ENCODE measurements at places on chromosomes 11 and 22. TPM values are rescaled to one million over a fixed set of nuclear protein-coding genes. Genes with fewer than 3 reads are reported as not detected.
A peak's percentile ranks its signal among the peaks of the same experiment; 100 is the strongest.

DNA sequence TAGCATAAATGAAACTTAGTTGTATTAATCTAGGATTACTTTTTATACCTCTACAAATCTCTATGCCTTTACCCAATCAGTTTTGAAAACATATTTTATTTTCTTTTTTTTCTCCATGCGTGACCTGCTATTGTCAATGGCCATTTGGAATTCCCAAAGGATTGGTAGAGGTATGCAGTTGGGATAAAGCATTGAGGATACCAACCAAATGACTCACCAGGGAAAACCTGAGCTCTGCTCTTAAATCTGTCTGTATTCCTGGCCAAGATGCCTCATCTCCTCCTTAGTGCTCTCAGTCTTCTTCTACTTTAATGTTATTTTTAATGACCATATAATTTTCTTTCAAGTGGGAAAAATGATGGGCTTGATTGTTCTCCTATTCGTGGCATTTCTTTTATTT is 61.9 kb downstream of the EHF start:
- DNase-seq, result no peak

GRCh38 chr11:64339754-64340408 is at the start of gene CCDC88B:
TSS of gene CCDC88B (plus strand) at chr11:64340204. CDS start at chr11:64340267, 63 bp downstream.
- peak; percentile 84 for DNase-seq

DNA sequence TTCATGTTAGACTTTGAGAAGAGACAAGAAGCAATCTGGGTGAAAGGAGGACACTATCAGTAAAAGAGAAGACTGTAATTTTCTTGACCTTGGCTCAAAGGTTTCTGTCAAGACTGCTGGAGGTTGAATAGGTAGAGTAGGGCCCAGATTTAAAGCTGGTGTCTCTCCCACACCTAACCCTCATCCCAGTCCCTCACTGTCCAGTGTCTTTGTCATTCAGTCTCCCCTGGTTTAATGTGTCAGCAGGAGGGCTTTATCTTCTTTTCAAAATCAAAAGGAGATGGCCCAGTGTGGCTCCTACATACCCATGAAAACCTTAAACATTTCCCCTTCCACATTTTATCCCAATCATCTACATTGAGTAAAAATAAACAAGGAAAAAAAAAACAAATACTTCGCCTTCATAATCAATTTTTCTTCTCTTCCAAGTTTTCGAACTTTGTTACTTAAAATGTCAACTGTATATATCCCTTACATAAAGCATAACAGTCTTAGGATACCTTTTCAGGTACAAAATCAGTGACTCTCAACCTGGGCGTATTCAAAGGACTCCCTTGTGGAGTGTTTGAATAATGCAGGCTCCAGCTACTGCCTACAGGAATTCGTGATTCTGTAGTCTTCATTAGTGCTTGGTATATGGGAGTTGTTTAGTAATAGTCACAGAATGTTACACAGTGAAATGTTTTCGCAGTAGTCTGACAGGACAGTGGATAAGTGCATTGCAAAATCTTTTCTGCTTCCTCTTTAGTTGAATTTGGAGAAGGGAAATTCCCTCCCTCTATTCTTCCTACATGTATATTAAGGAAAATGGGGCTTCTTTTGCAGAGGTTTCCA is 87.2 kb downstream of the FAT3 start:
- DNase-seq, result no peak

Gene ISX
- total RNA-seq, result 71.5 TPM
